T-cell (primary cell): ENCODE measurements at places on chromosomes 12 and 14. TPM values are rescaled to one million over a fixed set of nuclear protein-coding genes. Genes with fewer than 3 reads are reported as not detected.
A peak's percentile ranks its signal among the peaks of the same experiment; 100 is the strongest.

- H3K27me3 ChIP-seq = no peaks in the 10 kb centered on the region
- no peaks in the 10 kb centered on the region for H3K4me1 ChIP-seq
- H3K4me3 ChIP-seq = no peak overlapping the region
- H3K27ac ChIP-seq = no peak overlapping the region
These were observed 84.3 kb downstream of the TMEM30B start for GRCh38 chr14:61196792-61197191.

- DNase-seq = no peak
- no peaks in the 10 kb centered on the region for H3K27me3 ChIP-seq
- no peak overlapping the region for H3K4me3 ChIP-seq
These were observed 87.7 kb downstream of the CHGA start for GRCh38 chr14:93010522-93011140.

DNA sequence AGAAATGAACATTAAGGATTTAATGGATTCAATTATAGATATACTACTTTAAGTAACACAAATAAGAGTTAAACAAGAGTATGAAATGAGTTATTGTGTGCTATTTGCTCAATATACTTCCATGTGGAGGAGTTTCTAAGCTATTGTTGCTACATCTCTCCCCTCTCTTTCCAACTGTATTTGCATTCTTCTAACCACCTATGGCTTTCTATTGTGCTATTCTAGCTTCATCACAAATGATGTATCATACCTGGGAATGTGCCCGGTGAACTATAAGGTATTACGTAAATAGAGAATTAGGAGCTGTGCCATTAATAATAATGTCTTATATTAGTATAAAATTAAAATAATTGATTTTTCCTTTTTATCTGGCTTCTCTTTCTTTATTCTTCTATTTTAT is 87.1 kb upstream of the PLEKHG7 start:
- H3K4me3 ChIP-seq = no peak overlapping the region
- no peak overlapping the region for H3K27ac ChIP-seq
- no peaks in the 10 kb centered on the region for H3K27me3 ChIP-seq
- H3K36me3 ChIP-seq = no peaks in the 10 kb centered on the region

DNA sequence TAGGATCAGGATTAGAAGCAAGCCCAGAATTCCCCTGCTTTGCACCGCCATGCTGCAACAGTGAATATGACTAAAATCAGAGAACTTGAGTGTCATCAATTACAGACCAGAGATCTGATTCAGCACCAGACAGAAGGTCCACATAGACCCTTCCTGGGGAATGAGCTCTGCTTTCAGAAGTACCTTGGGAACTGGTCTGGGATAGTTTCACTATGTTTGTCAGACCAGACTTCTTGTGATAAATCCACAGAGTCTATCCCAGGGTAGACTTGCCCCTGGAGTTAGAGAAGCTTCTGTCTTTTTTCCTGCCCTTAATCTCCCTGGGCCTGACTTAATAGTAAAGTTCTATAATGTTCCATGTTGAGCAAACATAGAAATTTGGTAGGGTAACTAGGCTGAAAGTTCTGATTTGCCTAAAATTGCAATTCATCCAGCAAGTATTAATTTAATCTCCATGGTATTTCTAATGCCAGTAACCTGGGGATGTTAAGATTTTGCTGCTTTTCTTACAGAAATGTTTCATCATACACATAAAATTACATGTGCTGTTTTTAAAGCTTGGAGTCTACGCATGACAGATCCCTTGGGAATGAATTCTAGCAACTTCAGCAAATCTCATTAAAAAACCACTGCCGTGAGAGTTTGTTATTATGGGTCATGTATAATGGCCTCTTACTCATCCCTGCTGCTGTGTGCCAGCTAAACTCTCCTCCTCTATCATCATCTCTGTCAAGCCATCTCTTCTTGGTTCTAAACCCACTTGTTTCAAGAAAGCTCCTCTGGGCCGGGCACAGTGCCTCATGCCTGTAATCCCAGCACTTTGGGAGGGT is 61.3 kb upstream of the METAP2 start:
- H3K4me1 ChIP-seq = no peaks in the 10 kb centered on the region
- no peak for DNase-seq
- H3K36me3 ChIP-seq = no peaks in the 10 kb centered on the region

DNA sequence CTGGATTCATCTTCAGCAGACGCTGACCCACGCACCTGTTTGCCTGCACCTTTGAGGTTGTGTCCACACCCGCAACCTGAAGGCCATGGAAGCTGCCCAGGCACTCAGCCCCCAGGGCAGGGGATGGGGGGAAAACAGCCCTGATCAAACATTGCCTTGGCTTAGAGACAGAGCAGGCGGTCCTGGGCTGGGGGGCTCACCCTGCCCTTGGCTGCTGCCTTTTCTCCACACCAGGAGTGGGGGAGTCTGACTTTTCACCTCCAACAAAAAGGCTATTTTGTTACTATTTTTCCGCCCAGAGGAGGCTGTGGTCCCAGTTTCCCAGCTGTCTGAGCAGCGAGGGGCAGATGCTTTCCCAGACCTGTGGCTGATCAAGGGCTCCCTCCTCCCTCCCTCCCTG is 24.2 kb downstream of the BCL11B start:
- H3K27ac ChIP-seq = peak overlapping the region; percentile 99
- no peaks in the 10 kb centered on the region for H3K27me3 ChIP-seq
- no peak for DNase-seq
- peaks cover 8% of the 10 kb centered on the region for H3K36me3 ChIP-seq

The TBX3 gene
- total RNA-seq = 0.26 TPM

DNA sequence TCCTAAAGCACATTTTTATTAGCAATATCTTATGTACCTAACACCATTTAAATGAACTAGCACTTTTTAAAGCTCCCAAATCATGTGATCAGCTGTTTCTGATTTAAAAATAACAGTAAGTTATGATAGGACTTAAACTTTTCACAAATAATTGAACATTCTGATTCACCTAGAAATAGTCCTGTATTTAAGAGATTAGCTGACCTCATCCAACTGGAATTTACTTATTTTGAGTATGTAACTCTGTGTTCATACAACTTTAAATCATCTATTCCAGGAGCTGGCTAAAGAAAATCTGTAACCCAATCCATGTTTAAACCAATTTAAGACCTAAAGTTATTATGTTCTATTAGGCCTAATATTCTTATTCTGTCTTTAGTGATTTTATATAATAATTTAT is 184.3 kb downstream of the CCDC91 start:
- no peak overlapping the region for H3K27ac ChIP-seq
- H3K4me3 ChIP-seq = no peak overlapping the region
- no peaks in the 10 kb centered on the region for H3K4me1 ChIP-seq
- DNase-seq = no peak

DNA sequence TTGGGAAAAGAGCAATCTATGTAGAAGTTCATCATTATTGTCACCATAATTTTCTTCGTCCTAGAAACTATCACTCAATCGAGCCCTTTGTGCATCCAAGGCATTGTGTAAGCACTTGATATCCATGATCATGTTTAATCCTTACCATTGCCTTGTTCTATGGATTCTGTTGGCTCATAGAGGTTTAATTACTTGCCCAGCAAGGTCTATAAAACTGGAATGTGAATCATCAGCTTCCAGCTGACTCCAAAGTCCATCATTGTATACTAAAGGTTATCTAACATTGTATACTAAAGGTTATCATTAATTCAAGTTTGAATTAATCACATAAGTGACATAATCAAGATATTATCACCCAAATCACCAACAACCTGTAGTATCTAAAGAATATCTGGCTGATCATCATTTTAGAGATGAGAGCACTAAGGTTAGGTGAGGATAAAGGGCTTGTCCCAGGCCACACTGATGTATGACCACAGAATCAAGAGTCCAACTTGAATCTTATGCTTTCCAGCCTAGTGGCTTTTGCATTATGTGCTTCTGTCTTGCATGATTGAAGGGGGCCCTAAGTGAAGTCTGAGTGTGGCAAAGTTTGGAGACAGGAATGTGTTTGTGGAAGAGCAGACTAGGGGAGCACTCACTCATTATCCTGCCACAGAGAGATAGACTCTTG is 188.1 kb downstream of the ANO4 start:
- no peaks in the 10 kb centered on the region for H3K36me3 ChIP-seq
- no peaks in the 10 kb centered on the region for H3K27me3 ChIP-seq
- no peaks in the 10 kb centered on the region for H3K4me1 ChIP-seq
- DNase-seq = no peak
- H3K27ac ChIP-seq = no peak overlapping the region

DNA sequence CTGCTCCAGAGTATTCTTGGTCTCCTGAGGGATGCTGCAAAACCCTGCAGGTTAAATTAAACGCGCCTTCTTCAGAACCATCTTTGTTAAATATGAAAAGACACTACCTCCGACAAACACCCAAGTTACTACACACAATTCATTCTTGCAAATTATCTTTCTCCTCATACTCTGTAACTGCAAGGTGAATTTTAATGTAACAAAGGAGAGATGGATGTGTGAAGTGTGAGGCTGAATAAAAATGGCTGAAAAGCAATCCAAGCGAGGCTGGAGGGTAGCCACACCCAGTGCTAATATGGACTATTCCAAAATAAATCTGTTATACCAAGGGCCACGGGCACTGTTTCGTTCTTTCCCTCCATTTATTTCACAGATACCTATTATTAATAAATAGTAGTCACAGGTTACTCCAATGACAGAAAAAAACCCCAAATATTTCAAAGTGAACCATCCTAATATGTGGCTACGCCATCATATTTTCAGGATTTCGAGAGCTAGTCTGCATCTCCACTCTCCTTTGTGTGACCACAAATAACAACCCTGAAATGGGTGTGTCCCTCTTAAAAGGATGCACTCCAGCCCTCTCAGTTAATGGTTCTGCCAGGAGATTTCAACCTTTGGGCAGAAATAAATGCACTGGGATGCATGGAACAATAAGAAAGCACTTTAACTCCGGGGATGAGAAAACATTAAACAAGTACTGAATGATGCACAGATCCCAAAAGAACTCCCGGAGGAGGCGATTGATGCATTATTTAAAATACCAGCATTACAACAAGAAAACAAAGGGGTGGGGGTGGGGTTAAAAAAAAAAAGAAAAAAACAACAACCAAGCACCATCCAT is 53.1 kb upstream of the CCDC175 start:
- H3K27me3 ChIP-seq = peaks cover 12% of the 10 kb centered on the region
- no peaks in the 10 kb centered on the region for H3K36me3 ChIP-seq
- no peak for DNase-seq
- no peak overlapping the region for H3K4me3 ChIP-seq
- H3K4me1 ChIP-seq = no peaks in the 10 kb centered on the region
- no peak overlapping the region for H3K27ac ChIP-seq

The PRB2 gene
- total RNA-seq = not detected

The PKP2 gene
- total RNA-seq = 0.93 TPM
